Activated effector memory CD4-positive, alpha-beta T cell treated with Interleukin-2 at 50 U/mL for 16 hours (primary cell): ENCODE measurements at places on chromosomes 6 and 20.

DNA sequence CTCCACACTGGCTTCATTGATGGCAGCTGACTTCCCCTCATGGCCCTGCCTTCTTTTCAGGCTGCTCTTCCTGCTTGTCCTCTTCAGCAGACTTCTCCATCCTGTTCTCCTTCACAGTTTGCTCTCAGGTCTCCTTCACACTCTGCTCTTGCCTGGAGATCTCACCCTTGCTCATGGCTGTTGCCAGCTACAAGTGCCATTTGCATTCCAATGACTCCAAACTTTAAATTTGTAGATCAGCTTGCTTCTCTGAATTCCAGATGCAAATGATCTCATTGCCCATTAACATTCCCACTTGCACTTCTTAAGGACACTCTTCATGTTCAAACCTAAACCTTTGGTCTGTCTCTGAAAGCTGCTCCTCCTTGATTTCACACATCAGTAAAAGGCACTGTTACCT lies 343.0 kb downstream of the QKI start:
- no peak for DNase-seq

DNA sequence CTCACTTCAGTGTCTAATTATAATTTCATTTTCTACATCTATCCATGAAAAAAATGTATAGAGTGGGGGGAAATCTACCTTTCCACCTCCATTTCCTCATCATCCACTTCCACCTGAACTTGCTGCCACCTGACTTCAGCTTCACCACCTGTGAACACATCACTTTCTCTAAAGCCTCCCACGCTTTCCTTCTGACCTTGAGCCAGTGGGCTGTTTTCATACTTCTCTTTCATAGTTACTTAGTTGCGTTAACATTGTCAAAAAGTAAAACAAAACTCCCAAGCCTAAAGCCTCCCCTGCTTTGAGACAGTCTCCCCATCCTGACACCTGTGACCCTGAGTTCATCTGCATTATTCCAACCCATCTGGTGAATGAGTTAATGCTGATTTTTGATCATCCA lies 47.3 kb downstream of the KLHL31 start:
- DNase-seq = no peak

DNA sequence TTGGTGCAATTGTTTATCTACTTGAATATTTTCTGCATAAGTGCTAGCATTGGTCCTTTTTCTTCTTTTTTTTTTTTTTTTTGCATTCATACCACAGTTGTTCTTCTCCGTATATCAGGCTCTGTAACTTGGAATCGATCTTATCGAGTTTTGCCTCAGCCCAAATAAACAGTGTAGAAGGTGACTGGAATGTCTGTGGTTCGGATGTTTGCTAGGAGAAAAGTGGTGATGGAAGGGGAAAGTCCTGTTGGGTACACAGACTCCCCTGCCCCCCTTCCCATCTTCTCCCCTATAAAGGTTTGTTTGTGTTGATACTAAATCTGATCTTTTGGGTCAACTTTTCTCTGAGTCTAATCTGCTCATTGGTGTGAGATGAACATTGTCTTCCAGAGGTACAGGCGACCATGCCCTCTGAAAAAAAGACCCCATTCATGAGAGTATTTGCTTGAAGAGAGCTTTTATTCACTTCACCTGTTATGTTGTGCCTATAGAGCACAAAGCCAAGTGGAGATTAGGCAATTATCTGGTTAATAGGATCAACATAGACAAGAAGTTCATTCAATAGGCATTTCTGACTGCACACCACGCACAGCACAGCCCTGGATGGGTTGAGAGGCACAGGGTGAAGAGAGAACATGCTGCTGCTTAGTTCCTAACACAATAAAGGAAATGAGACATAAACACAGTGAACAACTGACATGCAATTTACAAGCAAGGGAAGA lies 620.0 kb downstream of the PKHD1 start:
- no peak for DNase-seq

DNA sequence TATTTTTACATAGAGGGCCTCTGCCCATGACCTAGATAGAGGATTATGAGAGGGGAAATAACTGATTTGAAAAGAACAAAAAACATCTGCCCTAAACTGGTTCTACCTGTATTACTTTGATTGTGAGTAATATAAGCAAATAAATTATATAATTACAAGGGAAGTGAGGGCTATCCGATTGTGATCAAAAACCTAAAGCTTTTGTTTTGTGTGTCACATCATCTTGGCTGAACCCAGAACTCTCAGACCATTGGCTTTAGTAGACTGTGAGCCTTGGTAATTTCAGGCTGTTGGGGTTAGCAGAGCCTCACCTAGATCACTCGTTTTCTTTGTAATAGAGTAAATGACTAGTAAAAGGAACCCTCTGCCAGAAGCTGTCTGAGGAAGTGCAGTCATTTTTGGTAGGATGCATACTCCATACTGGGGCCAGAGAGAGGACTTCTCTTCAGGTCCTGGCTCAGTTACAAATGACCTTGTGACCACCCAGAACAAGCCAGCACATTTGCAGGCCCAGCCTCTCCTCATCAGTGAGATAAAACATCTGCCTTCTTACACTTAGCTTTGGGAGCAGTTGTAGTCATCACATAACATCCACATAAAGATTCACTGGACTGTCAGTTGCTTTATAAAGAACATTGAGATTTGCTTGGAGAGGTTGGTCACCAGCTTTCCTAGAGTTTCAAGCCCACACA lies 13.5 kb downstream of the STK35 start:
- no peak for DNase-seq

DNA sequence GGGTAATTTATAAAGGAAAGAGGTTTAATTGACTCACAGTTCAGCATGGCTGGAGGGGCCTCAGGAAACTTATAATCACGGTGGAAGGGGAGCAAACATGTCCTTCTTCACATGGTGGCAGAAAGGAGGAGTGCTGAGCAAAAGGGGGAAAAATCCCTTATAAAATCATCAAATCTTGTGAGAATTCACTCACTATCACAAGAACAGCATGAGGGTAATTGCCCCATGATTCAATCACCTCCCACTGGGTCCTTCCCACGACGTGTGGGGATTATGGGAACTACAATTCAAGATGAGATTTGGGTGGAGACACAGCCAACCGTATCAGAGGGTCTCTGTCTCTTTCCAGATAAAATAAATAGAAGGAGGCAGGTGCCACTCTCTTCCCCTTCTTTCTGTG lies 48.7 kb downstream of the TNFAIP3 start:
- no peak for DNase-seq

DNA sequence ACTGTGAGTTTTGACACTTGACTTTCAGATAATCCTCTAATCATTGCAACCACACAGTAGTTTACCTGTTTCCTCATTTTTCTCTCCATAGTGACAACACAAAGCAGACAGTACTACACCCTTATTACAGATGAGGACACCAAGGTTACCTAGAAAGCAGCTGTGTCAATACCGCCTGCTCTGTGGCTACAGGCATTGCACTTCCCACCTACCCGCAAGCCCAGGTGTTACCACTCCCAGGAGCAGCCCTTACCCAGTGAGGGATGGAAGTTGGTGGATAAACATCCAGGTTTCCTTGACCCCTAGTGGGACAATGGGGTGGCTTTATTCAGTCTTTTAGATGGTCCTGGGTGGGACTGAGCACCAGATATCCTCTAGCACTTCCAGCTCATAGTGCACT lies 503.6 kb downstream of the PTPRT start:
- DNase-seq = no peak

DNA sequence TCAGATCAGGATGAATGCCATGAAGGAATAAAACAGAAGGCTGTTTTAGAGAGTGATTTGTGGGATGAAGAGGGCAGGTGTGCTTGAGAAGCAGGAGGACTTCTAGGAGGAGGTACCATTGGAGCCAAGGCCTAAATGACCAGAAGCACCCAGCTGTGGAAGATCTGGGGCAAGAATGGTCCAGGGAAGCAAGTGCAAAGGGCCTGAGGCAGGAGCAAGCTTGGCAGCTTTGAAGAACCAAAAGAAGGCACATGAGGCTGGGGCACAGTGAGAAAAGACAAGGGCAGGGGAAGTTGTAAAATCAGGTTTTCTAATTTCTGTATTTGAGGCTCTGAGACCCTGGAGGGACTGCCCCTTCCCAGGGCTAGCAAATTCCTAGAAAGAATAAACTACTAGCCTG lies 9.8 kb downstream of the SLC13A3 start:
- no peak for DNase-seq
